Stimulated activated CD8-positive, alpha-beta memory T cell treated with anti-CD3 and anti-CD28 coated beads, Interleukin-7, amount 100 ng/mL, for 1 hour (primary cell): ENCODE measurements at places on chromosomes 2 and 18.

- DNase-seq, result no peak
These were observed 131.5 kb downstream of the RGPD3 start for GRCh38 chr2:106336737-106337136.

GRCh38 chr2:74835831-74836674 is 2.1 kb downstream of the HK2 start:
- no peak for DNase-seq

DNA sequence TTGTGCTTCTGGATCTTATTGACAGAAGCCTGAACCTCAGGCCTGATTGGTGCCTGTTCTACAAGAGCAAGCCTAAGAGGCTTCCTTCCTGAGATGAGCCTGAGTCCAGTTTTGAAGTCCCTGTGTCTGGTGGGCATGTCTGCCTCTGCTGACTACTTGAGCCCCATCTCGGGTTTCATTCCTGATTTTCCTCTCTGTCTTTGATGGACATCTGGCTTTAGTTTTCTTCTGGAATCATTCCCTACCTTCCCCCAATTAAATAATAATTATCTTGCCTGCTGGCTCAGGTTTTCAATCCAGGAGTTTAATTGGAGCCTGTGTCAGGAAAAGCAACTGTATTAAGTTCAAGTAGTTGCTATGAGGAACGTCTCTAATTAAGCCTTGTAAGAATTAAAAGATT is 135.5 kb upstream of the MC4R start:
- no peak for DNase-seq

- no peak for DNase-seq
These were observed 89.1 kb downstream of the AKAIN1 start for GRCh38 chr18:5107988-5108387.

DNA sequence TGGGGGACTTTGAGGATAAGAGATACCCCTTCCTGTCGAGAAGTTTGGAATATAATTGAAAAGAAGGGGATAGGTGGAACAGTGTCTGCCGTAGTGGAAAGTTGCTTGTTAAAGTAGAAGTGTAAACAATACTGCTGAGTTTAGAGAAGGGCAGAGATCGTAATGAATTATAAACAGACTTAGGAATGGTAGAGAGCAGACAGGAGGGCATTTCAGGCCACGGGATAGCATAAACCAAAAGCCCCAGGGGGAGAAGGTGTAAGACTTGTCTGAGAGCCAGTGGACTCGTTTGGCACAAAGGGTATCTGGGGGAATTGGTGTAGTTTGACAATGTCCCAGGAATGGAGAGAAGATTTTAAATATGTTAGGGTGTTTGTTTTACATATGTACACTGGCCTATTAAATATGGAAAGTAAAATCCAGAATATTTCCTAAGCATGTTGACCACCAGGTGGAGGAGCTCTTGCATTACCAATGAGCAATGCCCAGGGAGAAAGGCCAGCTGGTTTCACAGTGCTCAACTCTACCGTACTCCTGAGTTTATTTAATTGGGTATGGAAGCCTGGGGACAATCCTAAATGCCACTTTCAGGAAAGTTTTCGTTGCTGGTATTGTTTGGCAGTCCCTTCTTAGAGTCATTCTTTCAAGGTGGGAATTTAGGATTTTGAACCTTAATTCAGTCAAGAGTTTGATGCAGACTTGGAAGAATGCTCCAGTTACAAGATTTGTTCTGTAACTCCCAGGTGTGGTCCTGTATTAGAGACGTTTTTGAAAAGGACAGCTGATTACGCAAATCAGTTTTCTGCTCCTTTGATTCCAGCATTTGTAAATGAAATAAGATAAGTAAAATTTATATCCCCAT is 7.5 kb downstream of the COPS8 start:
- DNase-seq, result no peak

DNA sequence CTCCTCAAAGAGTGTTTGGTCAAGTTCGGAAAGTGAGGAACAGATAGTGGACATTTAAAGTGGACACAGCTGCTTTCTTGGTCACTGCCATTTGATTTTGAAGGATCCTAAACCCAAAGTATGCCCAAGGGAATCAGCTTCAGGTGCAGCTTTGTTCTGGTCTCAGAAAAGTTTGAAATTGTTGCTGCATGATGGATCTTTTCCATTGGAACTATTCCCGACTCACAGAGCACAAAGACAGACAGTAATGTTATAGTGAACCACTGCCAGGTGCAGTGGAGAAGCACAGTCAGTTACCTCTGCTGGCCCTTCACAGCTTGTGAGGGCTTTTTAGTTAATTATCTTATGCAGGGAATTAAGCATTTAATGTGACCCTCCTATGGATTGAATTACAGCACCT is 301.7 kb downstream of the PHLPP1 start:
- no peak for DNase-seq

- no peak for DNase-seq
These were observed 557.9 kb downstream of the TNS1 start for GRCh38 chr2:217444932-217445331.

DNA sequence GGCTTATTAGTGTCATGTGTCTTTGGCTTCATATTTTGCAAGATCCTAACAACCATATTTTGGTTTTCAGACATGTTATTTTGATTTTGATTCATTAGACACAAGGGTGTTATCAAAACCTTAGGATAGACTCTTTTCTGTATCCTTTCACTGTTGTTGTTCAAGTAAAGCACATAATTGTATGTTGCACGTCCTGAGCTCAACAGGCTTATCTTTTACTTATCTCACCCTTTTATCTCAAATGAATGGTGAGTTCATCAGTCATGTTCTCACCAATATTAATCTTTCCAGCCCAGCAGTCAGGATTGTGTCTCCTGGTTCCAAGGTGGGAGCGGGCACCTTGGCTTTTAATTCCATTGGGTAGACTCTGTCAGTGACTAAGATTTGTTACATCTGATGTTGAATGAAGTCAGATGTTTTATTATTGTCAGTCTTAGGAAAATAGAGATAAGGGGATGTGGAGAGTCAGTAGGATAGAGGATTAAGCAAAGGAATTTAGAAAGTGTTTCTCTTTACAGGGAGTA is 11.9 kb downstream of the GPN1 start:
- no peak for DNase-seq

GRCh38 chr2:32777714-32778113 is 149.9 kb downstream of the TTC27 start:
- DNase-seq, result no peak

DNA sequence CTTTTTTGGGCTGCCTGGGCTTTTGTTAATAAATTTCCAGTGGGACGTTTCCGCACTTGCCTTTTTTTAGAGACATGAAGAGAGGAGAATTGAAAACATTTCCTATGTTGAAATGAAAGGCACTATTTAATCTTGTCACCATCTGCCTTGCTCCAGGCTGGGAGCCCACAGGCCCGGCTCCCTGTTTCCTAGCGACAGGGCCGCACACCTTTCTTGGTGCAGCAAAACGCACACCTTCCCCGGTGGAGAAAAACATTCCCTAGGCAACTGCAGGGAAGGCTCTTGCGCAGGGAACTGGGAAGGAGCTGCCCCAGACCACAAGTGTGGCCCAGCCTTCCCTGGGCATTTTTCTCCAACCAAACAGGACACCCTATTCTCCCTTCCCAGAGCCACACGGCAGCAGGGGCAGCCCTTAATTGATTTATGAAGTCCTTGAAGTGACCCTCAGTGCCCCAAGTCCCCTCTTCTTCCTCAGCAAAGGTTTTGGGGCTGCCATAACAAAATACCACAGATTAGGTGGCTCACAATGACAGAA is 132.9 kb upstream of the MSH6 start:
- DNase-seq, result no peak

- DNase-seq, result no peak
These were observed 1.3 kb upstream of the KCMF1 start for GRCh38 chr2:84969511-84970209.

- DNase-seq, result no peak
These were observed 65.8 kb downstream of the BOD1L2 start for GRCh38 chr18:57212678-57213077.

DNA sequence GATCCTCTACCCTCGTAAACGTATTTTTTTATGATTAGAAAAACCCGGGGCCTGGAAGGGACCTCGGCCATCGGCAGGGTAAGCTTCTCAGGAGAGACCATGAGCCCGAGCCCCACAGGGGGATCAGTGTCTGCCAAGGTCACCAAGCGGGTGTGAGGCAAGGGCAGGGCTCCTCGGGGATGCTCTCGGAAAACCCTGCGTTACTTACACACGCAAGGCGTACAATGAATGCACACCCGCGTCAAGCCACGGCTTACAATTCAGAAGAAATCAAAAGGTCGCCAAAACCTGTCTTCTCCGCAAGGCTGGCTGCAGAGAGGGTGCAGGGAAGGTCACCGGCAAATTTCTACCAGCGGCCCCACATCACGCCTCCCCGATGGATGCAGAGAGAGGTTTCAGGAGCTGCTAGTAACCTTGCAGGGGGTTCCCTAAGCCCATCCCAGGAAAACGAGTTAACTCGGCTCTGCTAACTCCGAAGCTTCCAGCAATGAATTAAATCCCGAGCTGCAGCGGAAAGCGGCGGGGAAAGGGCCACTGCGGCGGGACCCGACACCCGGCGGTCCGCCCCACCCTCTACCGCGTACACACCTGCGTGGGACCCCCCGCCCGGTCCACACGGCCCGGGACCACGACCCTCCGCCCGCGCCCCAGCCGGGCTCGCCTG is 638 bp downstream of the ST3GAL5 start:
- no peak for DNase-seq

DNA sequence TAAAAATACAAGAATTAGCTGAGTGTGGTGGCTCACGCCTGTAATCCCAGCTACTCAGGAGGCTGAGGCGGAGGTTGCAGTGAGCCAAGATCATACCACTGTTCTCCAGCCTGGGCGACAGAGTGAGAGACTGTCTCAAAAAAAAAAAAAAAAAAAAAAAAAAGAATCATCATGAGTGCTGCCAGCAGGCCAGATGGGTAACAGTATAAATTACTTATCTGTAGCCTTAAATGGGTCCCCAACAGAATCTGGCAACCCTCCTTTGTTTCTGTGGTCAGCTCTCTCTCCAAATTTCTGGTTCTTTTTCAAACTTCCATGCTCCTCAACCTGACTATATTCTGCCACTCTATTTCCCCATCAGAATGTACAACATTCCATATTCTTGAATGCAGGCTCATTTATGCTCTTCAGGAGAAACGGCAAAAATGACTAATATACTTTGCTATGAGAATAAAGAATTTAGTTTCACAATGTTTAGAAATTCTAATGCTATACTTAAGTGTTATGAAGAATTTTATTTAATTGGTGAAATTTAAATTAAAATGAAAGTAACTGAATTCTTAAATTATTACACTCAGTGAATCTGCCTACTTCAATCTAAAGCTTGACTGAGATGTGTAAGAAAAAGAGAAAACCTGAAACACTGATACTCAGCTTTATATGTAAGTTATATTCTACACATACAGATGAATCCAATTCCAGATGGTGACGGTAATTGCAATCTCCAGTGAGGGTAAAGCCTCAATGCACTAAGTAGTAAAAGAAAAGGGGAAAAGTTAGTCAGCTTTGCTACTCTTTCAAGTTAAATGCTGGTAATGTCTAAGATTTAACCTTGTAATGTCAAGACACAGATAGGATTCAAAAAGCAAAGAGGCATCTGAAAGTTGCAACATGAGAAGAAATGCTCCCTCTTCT is 24.8 kb downstream of the LPIN2 start:
- DNase-seq, result no peak

GRCh38 chr2:89841476-89841840 is 1150.0 kb downstream of the RPIA start:
- no peak for DNase-seq

DNA sequence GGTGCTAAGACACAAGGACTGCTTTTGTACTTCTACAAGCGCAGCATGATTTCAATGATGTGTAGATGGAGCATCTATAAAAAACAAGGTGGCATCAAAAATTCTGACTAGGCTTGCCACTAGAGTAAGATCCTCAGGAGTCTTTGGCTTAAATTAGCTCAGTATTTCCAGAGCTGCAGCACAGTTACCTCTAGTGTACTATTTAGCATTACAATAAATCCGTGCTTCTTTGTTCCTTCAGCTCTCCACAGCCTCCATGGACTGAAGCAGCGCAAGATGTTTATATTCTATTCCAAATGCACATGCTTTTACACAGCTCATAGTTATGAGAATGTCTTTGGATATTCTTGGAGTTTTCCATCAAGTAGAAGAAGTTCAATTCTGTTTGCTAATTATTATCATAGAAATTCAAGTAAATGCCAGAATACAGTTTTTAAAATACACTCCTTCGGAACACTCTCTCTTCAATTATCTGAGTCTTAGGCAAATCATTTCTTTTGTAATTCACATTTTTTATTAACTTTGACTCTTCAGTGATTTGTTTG is 1133.0 kb upstream of the LRRTM1 start:
- no peak for DNase-seq

- DNase-seq, result no peak
These were observed 72.5 kb downstream of the RTTN start for GRCh38 chr18:70132999-70133398.

DNA sequence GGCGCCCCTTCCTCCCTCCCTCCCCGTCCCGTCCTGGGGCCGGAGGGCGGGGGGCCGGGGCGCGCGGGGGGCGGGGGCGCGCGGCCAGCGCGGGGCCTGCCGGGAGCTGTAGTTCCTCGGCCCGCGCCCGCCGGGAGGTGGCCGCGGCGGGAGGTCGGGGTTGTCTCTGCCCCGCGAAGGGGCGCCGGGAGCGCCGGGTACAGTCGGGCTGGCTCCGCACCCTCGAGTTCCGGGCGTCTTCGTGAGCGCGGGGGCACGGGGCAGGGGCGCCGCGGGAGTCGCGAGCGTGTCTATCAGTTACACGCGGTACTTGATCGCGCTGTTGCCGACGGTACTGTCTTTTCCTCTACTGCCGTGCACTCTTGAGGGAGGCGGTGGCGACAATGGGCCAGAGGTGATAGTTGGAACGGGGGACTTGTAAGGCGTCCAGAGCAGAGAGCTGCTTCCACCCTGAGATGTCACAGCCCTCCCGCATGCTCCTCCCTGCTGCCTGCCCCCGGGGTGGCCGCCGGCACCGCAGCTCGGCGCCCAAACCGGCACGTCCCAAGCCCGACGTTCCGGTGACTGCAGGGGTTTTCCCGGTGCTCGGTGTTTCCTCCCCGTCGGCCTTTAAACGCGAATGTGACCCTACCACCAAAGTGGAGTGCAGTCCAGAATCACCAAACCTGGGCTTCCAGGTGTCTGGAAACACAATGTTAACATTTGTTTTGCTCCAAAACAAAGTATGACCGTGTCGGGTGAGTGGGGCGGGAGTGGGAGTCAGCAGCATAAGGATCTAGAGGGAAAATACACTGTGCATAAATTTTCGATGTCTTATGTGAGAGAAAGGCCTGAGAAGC is at the start of gene PRKD3:
Gene PRKD3 (minus strand): TSS at position 48 of the 839 bp plus-strand sequence. CDS start 8,309 bp downstream, outside the sequence.
- peak; percentile 7 for DNase-seq

GRCh38 chr18:12326711-12327460 is 18.8 kb downstream of the TUBB6 start:
- no peak for DNase-seq

DNA sequence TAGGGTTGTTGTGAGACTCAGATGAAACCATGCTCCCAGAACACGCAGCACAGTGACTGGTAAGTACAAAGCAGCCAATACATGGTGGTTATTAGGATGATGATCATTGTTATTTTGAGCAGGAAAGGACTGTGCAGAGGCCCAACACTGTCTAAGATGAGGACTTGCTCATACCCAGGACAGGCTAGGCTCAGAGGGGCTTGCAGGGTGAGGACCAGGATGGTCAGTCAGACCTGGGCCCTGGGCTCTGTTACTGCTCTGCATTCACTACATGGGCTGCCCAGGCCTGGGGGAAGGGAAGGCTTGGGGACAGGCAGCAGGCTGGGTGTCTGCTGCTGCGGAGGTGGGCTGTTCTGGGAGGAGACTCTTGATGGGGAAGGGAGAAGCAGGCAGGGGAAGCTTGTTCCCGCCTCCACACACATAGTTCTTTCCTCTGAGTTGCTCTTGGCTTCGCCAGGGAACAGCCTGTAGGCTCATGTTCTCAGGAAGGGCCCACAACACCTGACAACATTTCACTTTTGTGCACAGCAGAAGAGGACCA is 17.5 kb downstream of the CAPN13 start:
- no peak for DNase-seq

GRCh38 chr2:151840216-151841046 is 12.2 kb upstream of the ARL5A start:
- DNase-seq, result no peak
